ENCODE measurements at places on chromosomes 16 and 17. TPM values are rescaled to one million over a fixed set of nuclear protein-coding genes. Genes with fewer than 3 reads are reported as not detected.
A peak's percentile ranks its signal among the peaks of the same experiment; 100 is the strongest.

- no peak for DNase-seq
These were observed 18.4 kb downstream of the MAP1LC3B start for GRCh38 chr16:87410530-87410929.

TERB1 gene
- 1.0 TPM for total RNA-seq

DDX52 gene
- 37.9 TPM for total RNA-seq

GRCh38 chr16:80046261-80046660 is 445.7 kb upstream of the MAF start:
- no peak for DNase-seq

GRCh38 chr16:26005336-26005735 is 313.6 kb downstream of the HS3ST4 start:
- no peak for DNase-seq

- no peak for DNase-seq
These were observed 87.7 kb downstream of the KCNJ12 start for GRCh38 chr17:21463779-21464407.

CD300H gene
- not detected for total RNA-seq

GRCh38 chr17:15966879-15967248 is 21.9 kb downstream of the ADORA2B start:
- DNase-seq: no peak

GRCh38 chr17:43393944-43394482 is 4.8 kb upstream of the ARL4D start:
- DNase-seq: peak; percentile 96

DNA sequence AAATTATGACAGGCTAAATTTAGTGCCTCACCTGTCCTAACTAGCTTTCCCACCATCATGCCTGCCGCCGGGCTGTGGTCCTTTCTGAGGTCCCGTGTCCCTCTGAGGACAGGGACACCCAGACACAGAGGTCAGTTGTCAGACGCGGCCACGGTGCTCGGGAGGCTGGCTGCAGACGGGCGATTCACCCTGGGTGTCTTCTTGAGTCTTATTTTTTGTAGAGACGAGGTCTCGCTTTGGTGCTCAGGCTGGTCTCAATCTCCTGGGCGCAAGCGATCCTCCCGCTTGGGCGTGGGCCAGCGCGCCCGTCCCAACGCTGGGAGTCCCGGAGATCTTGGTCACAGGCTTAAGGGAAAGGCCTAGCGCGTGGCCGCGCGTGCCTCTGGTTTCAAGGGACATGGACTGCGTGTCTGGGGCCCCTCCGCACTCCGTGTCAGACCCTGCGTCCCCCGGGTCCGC is 797 bp upstream of the RAB11FIP3 start:
- DNase-seq: peak; percentile 56

DNA sequence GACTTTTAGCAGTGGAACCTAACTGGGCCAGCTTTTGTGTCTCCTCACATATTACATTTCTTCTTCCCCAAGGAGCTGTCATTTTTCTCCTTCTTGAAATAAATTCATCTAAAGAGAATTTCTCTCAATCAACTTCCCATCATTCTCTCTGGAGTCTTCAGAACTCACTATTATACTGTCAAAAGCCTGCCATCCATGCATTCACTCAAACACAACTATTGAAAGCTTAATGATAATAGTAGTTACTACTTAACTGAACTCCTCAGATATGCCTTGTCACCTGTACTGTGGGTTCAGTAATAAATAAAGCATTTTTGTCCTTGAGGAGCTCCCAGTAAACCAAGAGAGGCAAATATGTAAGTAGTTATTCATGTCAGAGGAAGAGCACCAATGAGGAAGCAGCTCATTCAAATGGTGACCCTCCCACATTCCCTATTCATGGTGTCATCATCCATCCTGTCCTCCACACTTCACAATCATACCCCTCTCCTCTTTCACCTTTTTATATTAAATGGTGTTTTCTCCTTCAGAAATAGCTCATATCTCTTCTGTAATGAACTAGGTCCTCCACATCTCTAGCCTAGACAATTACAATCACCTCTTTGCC is 162.6 kb downstream of the CA10 start:
- DNase-seq: no peak

PFAS gene
- 82.6 TPM for total RNA-seq

ABCA5 gene
- 36.4 TPM for total RNA-seq

C1QTNF1 gene
- total RNA-seq: 108 TPM

GRCh38 chr17:51818777-51819176 is 339.7 kb downstream of the CA10 start:
- DNase-seq: no peak

DNA sequence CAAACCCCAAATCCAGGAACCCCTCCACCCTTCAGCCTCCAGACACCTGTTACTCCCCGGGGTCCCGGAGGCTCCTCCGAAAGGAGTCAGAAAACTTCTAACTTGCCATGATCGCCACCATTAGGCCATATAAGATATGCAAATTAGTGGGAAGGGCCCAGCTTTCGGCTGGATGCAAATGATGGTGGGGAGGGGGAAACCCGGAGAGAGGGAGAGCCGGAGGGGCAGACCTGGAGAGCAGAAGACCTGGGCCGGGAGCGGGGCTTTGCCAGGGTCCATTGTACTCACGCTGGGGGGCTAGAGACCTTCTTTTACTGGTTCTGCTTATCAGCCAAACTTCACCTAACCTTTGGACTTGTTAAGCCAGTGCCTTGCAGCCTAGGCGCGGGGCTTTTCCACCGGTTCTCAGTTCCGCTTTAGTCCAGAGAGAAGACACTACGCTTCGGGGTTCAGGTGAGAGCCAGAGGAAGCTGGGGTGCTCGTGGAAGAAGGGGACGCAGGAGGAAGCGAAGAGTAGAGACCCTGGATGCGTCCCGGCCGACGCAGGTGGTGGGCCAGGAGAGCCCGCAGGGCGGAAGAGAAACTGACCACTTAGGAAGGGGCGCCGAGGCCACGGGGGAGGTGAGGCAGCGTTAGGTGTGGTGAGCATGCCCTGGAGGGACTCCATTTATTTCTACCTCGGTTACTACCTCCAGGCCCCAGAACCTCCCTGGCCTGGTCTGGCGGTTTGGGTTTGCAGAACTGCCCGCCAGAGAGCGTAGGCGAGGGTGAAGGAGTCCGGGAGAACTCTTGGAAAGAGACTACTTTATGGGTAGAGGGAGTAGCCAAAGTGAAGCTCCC is at the start of gene HNF1B:
HNF1B (minus strand) TSS at position 99 of the 840 bp plus-strand sequence. CDS start 175 bp downstream, outside the sequence.
- DNase-seq: peak; percentile 71

DNA sequence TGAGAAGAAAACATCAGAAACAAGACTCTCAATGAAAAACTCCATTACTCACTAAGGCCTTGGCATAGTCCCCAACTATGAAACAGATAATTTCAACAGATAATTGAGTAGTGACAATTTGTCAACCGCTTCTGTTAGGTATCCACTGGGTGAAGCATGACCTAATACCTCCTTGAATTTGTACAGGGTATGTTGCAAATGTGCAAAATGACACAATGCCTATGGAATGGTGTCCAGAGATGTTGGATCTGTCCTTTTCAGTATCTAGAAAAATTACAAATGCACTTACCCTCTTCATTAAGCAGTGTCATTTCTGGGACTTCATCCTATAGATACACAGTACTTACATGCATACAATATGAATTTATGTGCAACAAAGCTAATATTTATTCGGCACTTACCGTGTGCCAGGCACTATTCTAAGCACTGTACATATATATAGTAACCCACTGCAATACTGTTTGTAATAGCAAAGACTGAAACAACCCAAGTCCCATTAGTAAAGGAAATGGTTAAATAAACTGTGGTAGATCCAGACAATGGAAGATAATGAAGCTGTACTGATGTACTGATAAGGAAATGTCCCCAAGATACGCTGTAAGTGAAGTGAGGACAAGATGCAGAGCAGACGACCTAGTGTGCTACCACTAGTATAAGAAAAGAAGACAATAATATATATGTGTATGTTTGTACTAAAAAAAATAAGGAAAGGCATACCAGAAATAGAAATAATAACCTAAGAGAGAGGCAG is 21.4 kb upstream of the SLC6A4 start:
- no peak for DNase-seq

CNGB1 gene
- total RNA-seq: 1.5 TPM

ZNF646 gene
- total RNA-seq: 18.3 TPM

- DNase-seq: no peak
These were observed 77.1 kb downstream of the MMD start for GRCh38 chr17:55344514-55344997.

GCGR gene
- not detected for total RNA-seq

GRCh38 chr17:41382394-41382793 is 288 bp upstream of the KRT34 start:
- DNase-seq: no peak

GRCh38 chr17:29458066-29458465 is 67.9 kb downstream of the TAOK1 start:
- no peak for DNase-seq

GRCh38 chr17:28100936-28101335 is 58.5 kb downstream of the NLK start:
- DNase-seq: no peak

- no peak for DNase-seq
These were observed 127.6 kb downstream of the KIF2B start for GRCh38 chr17:53950207-53950857.

DNA sequence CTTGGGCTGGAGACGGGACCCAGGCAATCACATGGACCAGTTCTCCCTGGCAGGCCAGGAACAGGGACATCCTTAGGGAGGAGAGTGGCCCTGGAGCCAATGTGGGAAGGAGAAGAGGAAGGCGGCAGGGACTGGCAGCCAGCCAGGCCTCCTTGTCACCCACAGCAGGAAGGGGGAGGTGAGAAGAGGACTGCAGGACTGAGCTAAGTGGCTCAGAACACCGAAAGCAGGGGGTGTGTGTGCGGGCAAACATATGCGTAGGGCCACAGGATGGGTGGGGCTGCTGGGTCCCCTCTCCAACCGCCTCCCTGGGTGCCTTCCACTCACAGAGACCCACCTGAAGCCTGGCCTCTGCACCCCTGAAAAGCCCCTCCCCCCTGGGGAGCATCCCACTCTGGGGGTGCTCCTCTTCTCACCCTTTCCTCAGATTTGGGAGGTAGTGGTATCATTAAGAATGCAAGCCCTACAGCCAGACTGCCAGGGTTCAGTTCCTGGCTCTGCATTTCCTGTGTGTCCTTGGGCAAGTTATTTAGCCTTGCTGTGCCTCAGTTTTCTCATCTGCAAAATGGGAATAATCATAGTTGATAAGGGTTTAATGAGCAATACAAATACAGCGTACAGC is 8.1 kb downstream of the PNMT start:
- DNase-seq: peak; percentile 81

DNA sequence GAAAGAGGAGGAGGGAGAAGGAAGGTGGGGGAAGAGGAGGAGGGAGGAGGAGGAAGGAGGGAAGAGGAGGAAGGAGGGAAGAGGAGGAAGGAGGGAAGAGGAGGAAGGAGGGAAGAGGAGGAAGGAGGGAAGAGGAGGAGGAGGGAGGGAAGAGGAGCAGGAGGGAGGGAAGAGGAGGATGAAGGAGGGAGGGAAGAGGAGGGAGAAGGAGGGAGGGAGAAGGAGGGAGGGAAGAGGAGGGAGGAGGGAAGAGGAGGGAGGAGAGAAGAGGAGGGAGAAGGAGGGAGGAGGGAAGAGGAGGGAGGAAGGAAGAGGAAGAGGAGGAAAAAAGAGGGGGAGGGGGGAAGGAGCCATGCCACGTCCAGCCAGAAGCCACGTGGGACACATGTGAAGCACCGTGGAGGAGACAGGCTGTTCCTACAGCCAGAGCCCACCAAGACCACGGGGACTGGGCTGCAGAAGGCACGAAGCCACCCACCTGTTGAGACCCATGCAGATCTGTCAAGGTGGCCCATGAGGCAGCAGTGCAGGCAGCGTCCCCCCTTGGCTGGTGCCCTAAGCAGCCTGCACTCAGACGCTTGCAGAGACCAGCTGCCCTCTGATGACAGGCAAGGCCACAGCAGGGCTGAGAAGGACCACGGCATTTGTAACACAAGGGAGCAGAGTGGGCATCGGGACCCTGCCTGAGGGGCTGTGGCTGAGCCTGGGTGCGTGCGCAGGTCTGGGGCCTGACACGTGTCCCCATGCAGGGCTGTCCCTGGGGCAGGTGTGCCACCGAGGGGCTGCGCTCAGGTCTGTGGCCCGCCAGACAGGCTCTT is 10.3 kb downstream of the NDUFAF8 start:
- no peak for DNase-seq

MYO1C gene
- total RNA-seq: 243 TPM

GRCh38 chr16:27281243-27281642 is 12.7 kb upstream of the NSMCE1 start:
- peak; percentile 3 for DNase-seq

ALDH3A1 gene
- 1.2 TPM for total RNA-seq

- no peak for DNase-seq
These were observed 17.9 kb downstream of the NME2 start for GRCh38 chr17:51184124-51184523.

- DNase-seq: peak; percentile 68
These were observed 1.0 kb downstream of the LYRM1 start for GRCh38 chr16:20901436-20902112.

CYLD gene
- total RNA-seq: 45.7 TPM

TBC1D3I gene
- total RNA-seq: 2.1 TPM

GRCh38 chr17:48579471-48579759 is 1.3 kb upstream of the HOXB4 start:
- no peak for DNase-seq

- DNase-seq: no peak
These were observed 730.7 kb upstream of the KIF2B start for GRCh38 chr17:53092072-53092471.

GRCh38 chr16:27232061-27232900 is 29.0 kb downstream of the KDM8 start:
- no peak for DNase-seq

BMERB1 gene
- total RNA-seq: 44.9 TPM

- no peak for DNase-seq
These were observed 491 bp downstream of the TRAP1 start for GRCh38 chr16:3716831-3717234.

- no peak for DNase-seq
These were observed 16.2 kb upstream of the HNF1B start for GRCh38 chr17:37761059-37761458.

- peak; percentile 94 for DNase-seq
These were observed 804 bp downstream of the TGFB1I1 start for GRCh38 chr16:31472709-31473203.

KRT9 gene
- total RNA-seq: not detected

SPATA32 gene
- total RNA-seq: not detected

GRCh38 chr16:88354229-88355092 is 28.3 kb upstream of the ZNF469 start:
- DNase-seq: no peak
